Caudate nucleus (tissue), 63 donors: ENCODE measurements at places on chromosomes 16 and 17.

DNA sequence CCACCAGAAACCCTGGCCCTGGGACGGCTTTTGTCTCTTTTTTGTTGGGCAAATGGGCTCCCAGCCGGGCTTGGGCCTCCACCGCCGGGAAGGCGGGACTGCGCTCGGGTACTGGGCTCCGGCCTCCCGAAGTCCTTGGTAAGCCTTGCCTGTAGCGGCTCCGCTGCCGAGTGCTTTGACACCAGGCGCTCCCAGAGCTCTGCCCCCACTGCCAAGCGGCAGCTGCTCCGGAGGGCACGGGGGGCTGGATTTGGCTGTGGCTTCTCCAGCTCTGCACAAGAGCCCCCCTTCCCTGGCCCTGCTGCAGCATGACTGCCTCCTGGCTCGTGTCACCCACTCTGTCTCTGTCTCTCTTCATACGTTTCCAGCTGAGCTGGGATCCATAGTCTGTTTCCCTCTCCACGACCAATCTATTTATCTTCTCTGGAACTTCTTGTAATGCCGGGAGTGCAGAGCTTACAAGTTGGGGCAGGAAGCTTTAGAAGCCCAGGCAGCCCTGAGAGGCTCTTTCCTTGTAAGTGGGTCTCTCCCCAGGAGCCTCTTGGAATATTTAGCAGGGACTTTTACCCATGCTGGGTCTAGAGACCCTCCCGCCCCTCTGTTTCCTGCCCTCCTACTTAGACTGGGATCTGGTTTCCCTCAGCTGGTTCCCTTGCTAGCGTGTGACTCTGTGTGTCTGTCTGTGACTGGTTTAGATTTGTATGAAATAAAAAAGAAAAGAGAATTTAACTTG lies 246.9 kb upstream of the GSE1 start:
- DNase-seq, result no peak

DNA sequence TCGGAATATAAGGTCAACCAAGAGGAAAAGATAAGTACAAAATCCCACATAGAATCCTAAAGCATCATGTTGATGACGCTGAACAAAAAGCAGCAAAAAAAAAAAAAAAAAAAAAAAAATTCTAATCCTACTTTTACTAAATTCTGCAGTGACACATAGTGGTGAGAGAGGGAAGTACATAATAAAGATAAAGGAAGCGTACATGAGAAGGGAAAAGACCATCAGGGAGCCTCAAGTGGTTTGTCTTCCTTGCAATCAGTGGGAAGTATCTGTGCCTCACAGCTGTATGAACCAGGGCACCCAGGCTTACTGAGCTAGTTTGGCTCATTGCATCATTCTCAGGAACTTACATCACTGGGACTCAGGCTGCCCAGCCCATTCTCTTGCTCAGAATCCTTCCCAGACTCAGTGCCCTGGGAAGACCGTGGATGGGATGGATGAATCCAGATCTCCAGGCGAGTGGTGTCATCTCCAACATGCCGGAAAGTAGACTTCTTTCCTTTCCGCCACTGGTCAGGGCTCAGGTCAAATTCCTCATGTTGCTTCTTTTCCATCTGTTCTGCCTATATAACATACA lies 21.2 kb downstream of the SMG6 start:
- no peak for DNase-seq

DNA sequence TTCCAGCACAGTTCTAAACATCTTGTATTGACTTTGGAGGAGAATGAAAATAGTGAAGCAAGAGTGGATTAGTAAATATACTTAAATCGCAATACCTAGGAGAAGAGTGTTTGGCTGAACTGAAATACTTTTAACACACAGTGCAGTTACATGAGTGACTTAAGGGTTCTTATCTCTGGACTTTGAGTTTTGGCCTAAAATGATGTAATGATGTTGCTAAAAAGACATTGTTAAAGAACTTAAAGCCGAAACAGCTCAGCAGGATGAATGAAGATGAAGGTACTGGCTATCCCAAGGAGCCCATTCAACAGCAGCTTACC lies 28.1 kb downstream of the PMP22 start:
- DNase-seq, result no peak

DNA sequence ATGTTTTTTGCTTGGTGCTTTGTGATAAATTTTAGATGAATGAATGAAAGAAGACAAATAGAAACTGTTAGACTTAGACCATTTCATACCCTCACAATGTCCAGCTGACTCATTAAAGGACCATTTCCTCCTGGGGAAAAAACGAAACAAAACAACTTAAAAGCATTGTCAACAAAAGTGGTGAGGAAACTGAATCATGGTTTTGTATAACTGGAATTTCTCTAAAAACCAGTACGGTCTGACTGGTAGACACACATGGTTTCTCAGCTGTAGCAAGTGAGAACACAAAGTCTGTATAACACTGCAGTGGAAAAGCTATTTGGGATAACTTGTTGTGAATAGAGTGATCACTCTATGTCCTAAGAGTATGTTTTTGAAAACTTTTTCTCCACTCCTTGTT lies 5.3 kb upstream of the DDX52 start:
- DNase-seq, result no peak

DNA sequence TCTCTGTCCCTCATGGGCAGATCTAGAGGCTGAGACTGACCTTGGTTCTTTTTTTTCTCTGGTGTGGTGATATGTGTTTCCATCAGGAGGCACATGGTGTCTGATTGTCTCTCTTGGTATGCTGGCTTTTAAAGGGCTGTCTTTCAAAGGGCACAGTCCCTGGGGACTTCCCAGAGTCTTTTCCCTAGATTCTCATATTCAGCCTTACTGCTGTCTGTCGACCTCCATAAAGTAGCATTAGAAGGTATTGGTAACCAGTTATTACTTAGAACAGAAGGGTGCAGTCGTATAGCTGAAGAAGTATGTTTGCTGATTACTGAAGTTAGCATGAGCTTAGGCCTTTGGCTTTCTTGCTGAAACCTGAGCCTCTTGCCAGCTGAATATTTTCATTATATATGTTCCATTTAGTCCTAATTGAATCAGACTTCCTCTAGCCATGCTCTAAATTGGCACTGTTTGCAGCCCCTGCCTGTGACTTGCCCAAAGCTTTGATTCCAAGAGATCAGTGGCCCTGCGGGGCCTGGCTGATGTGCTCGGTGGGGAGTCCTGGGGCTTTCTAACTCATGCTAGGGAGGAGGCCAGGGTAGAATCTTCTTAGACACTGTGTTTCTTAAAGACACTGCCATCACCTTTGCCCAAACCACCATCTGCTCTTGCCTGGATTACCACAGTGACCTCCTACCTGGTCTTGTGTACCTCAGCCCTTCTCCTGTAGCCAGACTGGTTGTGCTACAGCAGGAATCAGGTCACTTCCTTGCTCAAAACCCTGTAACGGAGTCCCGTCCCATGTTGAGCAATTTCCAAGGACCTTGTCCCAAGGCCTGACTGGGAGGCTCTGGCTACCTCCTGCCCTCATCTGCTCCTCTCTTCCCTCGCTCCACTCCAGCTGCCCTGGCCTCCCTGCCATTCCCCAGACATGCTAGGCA lies 71.5 kb downstream of the WWP2 start:
- no peak for DNase-seq

GRCh38 chr16:12896562-12896961 lies 4.8 kb upstream of the SHISA9 start:
- DNase-seq, result no peak

GRCh38 chr16:64880994-64881393 lies 240.9 kb downstream of the CDH11 start:
- DNase-seq, result no peak

- DNase-seq, result no peak
Observed at GRCh38 chr17:41178341-41178740, 320 bp upstream of the KRTAP4-2 start.

- DNase-seq, result no peak
Observed at GRCh38 chr17:50865868-50866260, 290 bp downstream of the TOB1 start.

DNA sequence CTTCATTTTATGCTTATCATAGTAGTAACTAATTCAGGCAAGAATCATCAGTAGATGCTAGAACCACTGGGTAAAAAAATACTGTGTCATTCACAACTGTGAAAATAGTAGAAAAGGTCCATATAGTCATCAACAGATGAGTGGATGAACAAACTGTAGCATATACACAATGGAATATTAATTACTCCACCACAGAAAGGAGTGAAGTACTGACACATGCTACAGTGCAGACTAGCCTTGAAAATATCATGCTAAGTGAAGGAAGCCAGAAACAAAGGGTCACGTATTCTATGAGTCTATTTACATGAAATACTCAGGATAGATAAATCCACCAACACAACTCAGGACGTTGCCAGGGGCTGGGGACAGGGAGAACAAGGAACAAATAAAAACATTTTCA lies 13.3 kb downstream of the USP22 start:
- DNase-seq, result no peak

GRCh38 chr17:17883801-17884200 lies 47.0 kb upstream of the SREBF1 start:
- DNase-seq, result no peak

- no peak for DNase-seq
Observed at GRCh38 chr17:72342627-72343527, 222.1 kb downstream of the SOX9 start.

DNA sequence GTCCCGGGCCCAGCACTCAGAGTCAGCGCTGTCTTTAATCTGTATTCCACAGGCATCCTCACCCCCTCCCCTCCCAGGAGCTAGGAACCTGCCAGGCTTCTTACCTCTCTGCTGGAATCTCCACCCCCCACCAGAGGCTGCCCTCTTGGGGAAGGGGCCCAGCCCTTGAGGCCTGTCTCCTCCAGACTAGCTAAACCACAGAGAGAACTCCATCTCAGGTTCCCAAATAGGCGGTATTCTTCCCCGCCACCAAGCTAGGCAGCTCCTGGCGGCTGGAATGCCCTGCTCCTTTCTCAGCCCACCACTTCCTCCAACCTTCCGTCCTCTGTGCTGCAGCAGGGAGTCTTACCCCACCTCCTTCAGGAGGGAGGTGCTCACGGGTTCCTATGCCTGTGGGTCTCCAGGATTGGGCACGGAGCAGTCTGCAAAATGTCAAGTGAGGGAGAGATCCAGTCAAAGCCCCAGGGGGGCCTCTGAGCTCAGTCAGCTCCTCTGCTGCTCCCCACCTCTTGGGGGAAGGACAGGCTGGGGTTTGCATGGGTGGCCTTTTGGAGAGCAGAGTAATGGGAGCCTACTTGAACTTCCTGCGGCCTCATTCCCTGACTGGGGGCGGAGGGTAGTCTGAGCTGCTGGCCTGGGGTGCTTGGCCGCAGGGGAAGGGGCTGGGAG lies 55.7 kb downstream of the SREBF1 start:
- DNase-seq, result no peak

- no peak for DNase-seq
Observed at GRCh38 chr16:15401972-15402371, 6.4 kb downstream of the MPV17L start.

DNA sequence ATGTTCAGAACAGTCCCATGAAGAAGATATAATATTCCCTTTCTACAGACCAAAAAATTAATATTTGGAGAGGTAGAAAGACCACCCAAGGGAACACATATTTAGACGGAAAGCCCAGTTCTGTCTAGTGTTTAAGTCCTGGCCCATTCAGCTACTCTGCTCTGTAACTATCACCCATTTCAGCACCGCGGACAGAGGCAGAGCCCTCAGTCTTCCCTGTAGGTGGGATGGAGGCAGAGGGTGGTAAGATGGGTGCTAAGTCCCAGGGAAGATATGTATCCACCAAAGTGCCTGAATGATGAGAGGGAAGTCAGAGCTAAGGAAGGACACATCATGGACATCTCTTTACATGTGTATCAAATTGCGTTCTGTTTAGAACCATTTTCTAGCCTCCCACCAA lies 27.8 kb upstream of the C16orf78 start:
- DNase-seq, result no peak

DNA sequence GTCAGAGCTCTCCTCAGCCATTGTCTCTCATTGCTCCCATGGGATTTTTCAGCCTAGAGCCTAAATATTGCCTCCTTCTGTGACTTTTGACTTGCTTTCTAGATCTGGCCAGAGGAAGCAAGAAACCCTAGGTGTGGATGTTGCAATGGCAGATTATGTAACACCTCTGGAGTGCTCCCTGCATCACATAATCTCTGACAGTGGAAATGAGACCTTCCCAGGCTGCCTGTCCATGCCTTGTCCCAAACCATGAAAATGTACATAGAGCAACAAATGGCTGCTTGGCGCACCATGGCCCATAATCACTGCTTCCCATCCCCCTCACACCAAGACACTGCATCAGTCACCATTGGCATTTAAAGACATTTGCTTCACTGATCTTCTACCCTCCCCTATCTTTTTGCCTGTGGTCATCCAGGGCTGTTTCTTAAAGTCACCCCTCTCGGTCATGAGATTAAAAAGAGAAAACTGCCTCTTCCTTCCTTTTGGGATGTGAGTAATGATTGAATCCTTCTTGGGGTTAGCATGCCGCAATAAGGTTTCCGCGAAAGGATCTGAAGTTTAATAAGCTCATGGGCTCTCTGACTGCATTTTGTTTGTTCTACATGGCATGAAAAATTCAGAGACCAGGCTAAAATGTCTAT lies 34.2 kb upstream of the CCL2 start:
- no peak for DNase-seq

- no peak for DNase-seq
Observed at GRCh38 chr16:78399384-78399783, 299.9 kb downstream of the WWOX start.

DNA sequence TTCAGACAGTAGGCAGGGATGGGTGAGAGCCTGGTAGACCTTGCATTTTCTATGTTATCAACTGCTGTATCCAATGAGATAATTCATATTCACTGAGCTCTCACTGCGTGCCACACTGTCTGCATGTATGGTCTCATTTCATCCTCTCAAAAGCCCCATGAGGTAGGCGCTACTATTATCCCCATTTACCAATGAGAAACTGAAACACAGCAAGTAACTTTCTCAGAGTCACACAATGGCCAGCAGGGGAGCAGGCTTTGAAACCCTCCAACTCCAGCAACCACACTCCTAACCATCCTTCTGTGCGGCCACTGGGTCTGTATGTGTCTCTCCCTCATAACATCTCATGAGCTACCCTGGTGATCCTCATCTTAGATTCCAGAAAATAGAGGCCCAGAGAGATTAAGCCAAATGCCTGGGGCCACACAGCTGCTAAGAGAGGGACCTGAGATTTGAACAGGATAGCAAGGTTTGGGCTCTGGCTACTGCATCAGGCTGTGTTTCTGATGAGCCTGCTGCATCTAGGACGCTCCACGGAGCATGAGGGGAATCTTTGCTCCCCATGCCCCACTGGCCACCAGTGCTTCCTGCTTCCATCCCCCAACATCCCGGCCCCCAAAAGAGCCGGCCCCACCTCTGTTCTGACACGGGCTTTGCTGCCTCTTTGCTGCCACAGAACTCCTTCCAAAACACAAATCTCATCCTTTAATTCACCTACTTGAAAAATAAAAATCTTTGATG lies 3.2 kb downstream of the CCR7 start:
- no peak for DNase-seq
